Progenitor cell of endocrine pancreas (in vitro differentiated cells): ENCODE measurements at places on chromosomes 6 and 20.

- DNase-seq: no peak
Measured at GRCh38 chr6:154814063-154814462, 80.8 kb downstream of the SCAF8 start.

GRCh38 chr6:132798869-132799538, 567 bp upstream of the SLC18B1 start:
- DNase-seq: peak; percentile 62

DNA sequence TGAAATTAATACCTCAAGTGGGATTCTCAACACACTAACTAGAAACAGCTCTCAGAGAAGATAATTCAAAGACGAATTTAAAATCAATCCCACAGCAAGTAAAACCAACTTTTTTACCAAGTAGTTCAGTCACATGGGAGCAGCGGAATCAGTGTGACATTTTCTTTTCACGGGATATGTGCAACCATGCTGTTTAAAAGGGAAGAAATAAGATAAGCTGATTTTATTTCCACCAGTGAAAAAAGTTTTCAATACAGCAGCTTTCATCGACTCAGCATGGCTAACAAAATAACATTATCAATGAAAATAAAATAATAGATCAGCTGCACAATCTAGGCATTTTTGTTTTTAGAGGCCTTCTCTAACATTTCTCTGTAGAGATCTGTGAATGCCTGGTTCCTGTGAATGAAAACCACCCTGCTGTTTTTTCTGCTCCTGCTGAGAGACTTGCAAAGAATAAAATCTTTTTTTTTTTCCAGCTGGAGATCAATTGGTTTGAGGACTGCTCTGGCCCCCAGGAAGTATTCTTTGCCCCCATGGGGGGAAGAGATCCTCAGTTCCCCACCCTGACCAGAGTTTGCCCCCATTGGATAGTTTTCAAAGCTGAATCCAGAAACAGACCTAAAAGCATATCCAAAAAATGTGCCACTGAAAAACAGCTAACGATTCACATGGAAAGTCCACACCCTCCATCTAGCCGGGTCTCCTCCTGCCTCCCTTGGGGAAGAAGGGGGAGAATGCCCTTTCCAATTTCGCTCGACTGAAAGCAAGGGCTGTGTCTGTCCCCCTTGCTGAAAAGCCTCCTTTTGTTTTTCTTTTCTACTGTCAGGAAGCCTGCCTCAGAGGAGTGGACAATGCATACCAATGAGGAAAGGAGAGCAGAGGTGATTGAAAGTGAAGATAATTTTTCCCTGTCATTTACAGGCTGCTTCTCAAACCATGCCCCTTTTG, 317.6 kb downstream of the PRKN start:
- no peak for DNase-seq

DNA sequence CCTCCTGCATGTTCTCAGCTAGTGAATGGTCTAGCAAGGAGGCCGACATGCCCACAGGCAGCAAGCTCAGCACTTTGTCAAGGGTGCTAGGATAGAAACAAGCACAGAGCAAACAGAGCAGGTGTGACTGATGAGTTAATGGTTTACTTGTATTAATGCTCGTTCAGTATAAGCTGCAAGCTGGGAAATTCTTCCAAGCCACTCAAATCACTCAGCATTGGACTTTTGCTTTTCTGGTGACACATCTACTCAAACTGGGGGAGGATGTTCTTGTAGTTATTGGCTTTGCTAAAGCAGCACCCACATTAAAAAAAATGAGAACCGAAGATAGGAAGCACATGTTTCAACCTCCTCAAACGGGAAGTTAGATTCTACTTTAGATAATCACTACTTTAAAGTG, 43.1 kb upstream of the NEDD9 start:
- no peak for DNase-seq

DNA sequence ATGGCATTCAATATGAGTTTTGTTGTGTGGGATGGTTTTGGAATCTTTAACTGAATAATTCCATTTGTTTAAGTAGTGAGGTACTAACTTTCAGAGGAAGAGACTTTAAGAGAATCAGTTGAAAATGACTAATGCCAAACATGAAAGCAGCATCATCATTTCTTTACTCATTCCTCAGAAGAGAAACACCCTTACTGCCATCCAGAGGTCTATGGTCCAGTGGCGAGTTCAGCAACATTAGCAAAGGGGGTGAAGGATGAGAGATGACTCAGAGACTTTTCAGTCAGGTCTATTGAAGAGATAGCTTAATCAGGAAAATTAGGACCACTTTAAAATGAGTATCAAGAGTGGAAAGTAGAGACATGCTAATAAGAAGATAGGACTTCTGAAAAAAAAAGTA, 118.8 kb downstream of the COL19A1 start:
- DNase-seq: no peak

- peak; percentile 75 for DNase-seq
Measured at GRCh38 chr6:31729515-31729978, 448 bp upstream of the DDAH2 start.

DNA sequence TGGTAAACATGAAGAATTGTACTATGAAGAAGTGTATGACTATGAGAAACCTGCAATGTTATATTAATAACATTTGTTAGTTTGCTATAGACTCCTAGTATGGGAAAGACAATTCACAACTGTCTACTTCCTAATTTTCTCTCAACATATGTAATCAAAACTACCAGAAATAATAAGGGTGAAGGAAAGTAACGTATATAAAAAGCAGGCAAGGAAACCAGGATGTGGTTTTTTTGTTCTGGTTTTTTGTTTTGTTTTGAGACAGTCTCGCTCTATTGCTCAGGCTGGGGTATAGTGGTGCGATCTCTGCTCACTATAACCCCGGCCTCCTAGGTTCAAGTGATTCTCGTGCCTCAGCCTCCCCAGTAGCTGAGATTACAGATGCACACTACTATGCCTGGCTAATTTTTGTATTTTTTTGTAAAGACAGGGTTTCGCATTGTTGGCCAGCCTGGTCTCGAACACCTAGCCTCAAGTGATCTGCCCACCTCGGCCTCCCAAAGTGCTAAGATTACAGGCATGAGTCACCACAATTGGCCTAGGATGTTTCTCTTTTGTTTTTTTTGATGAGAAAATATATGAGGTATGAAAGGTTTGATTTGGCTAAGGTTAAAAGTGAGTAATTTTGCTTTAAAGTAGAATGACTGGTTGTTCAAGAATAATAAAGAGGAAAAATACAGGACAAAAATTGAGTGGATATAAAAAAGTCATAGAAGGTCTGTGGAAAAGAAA, 83.1 kb downstream of the PTCHD4 start:
- DNase-seq: no peak

DNA sequence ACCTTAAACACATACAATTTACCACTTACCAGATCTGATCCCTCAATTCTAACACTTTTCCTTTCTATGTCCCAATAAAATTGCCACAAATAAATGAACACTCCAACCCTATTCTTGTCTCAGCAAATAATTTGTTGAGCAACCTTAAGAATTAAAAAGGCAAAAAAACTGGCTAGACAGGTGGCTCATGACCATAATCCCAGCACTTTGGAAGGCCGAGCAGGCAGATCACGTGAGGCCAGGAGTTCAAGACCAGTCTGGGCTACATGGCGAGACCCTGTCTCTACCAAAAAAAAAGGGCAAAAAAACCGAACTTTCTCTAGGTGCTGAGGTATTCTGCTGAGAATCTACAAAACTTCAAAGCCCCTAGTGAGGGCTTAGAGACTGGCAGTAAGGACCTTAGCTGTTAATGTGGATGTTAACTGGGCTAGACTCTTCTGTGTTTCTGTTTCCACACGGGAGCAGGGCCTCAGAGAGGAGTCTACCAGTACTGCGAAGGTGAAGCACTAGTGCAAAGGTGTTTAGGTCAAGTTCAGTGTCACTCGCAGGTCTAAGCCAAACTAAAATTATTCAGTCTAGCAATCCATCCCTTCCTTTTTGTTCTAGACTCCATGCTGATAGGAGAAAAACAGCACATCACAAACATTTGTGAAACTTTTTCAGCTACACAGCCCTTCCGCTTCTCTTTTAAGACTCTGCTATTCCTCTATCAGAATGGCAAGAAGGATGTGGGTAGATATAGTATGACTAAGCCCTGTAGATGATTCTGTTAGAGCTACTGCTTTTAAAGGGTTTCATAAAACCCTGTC, 2.6 kb downstream of the FASTKD5 start:
- no peak for DNase-seq

GRCh38 chr20:37257988-37258387, 3.6 kb downstream of the GHRH start:
- DNase-seq: no peak

GRCh38 chr20:6604179-6604578, 163.3 kb upstream of the BMP2 start:
- no peak for DNase-seq

- DNase-seq: no peak
Measured at GRCh38 chr6:106318061-106318460, 7.5 kb downstream of the ATG5 start.

GRCh38 chr6:103672169-103672568, 1187.5 kb downstream of the HACE1 start:
- no peak for DNase-seq

DNA sequence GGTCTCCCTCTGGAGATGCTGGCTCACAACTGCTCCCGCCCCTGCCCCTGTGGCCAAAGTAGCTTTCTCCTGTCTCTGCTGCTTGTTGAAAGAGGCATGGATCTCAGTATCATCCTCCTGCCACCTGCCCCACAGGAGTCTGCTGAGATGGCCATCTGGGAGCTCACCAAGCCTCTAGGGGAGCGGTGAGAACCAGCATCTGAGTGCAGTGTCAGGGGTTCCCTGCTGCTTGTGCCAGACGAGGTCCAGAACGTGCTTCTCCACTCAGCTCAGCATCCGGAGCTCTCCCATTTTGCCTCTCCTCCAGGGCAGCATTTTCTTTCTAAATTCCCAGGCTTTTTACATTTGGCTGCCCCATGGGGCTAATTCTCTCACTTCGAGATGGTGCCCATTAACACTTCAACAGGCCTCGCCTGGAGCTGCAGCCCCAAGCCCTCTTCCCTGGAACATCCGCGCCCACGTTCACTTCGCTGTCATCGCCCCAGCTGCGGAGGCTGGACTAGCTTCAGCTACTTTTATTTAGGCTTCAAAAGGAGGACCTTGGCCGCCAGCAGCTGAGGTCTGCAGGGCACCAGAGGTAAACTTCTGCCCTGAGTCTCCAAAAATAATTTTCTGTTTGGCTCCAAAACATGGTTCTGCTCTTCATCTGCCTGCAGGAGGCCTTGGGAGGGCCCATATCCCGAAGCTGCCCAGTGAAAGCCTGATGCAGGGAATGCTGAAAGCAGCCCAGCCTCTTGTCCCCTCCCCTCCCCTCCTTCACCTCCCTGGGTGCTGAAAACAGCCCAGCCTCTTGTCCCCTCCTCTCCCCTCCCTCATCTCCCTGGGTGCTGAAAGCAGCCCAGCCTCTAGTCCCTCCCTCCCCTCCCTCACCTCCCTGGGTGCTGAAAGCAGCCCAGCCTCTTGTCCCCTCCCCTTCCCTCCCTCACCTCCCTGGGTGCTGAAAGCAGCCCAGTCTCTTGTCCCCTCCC, 25.2 kb upstream of the MLN start:
- DNase-seq: no peak

DNA sequence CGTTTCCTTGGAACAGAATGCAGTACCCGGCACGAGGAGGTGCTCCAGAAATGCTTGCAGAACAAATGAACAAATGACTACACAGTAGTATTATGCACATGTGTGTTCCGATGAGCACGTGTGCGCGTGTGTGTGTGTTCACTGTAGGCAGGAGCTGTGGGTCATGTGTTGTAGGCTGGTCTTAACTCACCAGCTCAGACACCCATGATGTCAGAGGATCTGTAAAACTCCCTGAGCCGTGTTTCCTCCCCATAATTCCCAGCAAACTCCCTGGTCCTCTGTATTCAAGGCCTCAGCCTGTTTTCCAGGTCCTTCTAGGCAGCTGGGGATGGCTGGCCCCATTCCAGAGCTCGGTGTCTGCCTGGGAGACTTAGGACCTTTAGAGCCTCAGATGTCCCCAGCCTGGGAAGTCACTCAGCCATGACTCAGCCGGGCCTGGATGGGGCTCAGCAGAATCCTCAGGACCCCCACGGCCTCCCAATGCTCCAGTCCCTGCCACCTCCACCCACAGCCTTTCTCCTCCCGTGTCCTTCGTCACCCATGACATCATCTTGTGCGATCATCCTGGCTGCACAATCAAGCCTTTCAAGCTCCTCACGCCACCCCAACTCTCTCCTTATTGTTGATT, 475.0 kb upstream of the SULF2 start:
- DNase-seq: no peak

- no peak for DNase-seq
Measured at GRCh38 chr6:79613912-79614311, 17.2 kb upstream of the SH3BGRL2 start.

GRCh38 chr20:24780674-24781417, 168.2 kb upstream of the CST7 start:
- DNase-seq: no peak

- DNase-seq: no peak
Measured at GRCh38 chr20:1927217-1927616, 32.0 kb downstream of the SIRPA start.

GRCh38 chr20:51036827-51037531, 14.1 kb upstream of the KCNG1 start:
- no peak for DNase-seq

DNA sequence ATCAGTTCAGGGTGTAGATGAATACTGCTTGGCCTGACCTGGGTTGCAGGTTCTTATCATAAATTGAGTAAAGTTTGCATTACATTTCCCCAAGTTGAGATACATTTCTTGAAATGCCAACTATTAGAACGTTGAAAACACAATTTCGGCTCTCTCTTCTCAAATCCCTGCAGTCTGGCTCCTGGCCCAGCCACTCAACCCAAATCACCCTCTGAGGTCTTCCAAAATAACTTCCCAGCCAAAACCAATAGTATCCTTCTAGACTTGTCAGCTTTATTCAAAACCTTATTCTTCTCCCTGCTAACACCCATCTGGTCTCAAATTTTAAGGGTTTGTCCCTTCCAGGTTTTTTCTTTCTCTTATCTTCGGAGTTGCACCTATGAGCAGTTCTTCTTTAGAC, 263.6 kb downstream of the EYA4 start:
- no peak for DNase-seq

DNA sequence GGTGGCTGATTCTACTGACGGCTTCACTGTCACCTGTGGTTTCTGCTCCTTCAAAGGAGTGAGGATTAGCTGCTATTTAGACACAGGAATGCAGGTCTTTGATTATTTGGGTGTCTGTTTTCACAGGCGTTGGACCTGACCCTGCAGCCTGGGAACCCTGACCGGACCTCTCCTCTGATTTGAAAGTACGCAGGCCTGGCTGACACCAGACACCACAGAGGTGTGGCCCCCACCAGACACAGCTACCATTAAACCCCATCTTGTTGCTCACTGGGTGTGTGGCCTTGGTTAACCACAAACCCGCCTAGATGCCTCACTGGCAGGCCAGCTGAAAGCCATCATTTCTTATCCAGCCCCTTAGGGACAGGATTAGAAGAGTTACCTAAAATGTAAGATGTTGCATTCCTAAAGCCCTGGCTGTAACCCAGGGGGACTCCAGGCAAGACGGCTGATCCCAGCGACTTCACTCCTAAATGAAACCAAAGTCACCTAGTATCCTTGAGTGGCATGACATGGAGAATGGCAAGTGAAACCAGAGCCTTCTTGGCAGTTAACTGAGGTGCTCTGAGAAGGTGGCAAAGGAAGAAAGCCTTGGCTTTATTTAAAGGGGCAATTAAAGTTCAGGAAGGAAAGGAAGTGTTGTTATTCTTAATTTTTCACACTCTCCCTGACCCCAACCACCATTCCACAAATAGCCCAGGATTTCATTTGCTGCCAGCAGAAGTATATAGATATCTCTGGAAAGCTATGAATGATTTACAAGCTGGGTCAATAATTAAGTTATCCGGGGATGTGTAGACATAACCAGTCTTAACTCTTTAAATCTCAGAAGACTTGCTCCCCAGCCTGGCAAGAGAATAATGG, 169.9 kb downstream of the QRSL1 start:
- DNase-seq: no peak

GRCh38 chr6:141528596-141528995, 604.1 kb upstream of the GJE1 start:
- DNase-seq: no peak
